ENCODE measurements at places on chromosomes 3 and 15. TPM values are rescaled to one million over a fixed set of nuclear protein-coding genes. Genes with fewer than 3 reads are reported as not detected.

MED12L gene
- total RNA-seq, result 1.7 TPM

WDR93 gene
- total RNA-seq, result not detected

DNA sequence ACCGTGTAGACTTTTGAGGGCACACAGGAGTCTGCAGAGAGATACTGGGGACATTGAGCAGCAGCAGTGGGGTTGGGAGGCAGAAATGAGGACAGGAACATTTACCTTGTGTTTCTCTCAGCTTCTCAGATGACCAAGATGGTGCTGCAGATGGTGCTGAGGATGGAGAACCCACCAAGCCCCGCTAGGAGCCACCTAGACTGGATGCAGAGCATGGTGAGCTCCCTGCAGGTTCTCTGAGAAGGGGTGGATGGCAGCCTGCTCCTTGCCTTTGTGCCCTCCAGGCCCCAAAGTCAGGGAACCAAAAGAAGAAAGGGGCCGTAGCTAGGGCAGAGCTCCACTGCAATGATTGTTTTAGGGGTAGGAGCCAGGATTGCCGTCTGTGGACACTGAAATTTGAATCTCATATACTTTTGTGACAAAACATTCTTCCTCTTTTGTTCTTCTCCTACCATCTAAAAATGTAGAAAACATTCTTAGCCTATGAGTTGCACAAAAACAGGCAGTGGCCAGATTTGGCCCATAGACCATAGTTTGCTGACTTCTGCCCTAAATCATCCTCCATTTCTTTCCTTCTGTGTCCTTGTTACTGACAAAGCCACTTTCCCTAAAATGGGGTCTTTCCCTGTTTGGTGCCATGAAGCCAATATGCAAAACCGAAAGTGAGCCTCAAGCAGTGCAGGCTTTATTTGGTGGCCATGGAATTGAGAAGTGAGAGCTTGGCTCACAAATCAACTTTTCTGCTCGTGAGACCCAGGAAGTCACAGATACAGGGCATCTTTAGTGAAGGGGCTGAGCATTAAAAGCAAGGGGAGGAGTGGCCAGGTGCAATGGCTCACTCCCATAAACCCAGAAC is 11.9 kb upstream of the MUC20 start:
- H3K4me1 ChIP-seq, result no peaks in the 10 kb centered on the region
- no peak overlapping the region for H3K4me3 ChIP-seq
- H3K27me3 ChIP-seq, result no peaks in the 10 kb centered on the region

DNA sequence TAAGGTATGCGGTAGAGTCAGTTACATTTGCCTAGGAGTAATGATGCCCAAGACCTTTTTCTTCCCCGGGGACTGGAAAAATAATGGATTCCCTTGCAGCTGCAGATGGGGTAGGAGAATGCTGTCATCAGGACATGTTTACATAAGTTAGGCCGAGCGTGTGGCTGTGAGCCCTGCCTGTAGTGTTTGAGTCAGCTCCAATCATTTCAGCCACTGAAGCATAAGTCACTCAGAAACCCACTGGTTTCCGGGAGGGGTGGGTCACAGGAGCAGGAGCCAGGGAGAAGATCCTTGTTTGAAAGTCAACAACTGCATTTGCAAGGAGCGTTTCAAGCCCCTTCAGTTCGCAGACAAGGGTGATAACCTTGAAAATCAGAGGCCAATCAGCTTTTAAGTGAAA is 562.3 kb downstream of the MCTP2 start:
- H3K27ac ChIP-seq, result no peak overlapping the region
- no peaks in the 10 kb centered on the region for H3K4me1 ChIP-seq
- H3K27me3 ChIP-seq, result no peaks in the 10 kb centered on the region
- DNase-seq, result no peak

GRCh38 chr3:128329491-128330213 is 137.0 kb downstream of the DNAJB8 start:
- H3K36me3 ChIP-seq, result no peaks in the 10 kb centered on the region
- H3K4me1 ChIP-seq, result peaks cover 1% of the 10 kb centered on the region
- no peak overlapping the region for H3K27ac ChIP-seq
- no peak overlapping the region for H3K4me3 ChIP-seq
- H3K27me3 ChIP-seq, result no peaks in the 10 kb centered on the region

DNA sequence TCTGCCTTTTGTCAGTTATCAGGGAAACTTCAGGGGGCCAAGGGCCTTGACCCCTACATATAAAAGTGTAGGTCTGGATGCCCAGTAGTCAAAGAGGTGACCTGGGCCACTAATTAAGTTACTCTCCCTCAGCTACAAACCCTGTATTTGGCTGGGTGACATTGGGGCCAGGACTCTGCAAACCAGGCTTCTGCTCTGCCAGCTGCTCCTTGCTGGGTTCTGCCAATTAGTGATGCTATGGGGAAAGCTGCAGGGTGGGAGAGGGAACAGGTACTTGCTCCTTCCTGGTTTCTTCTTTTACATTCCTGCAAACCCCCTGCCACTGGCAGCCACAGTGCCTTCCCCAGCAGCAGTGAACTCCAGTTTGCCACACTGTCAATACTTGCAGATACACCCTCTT is 179.2 kb downstream of the CADPS start:
- no peak overlapping the region for H3K4me3 ChIP-seq
- H3K36me3 ChIP-seq, result no peaks in the 10 kb centered on the region
- no peak overlapping the region for H3K27ac ChIP-seq
- no peaks in the 10 kb centered on the region for H3K27me3 ChIP-seq

- DNase-seq, result no peak
- no peaks in the 10 kb centered on the region for H3K36me3 ChIP-seq
- peak overlapping the region; percentile 90 for H3K27ac ChIP-seq
- H3K4me3 ChIP-seq, result peak overlapping the region; percentile 96
- peaks cover 29% of the 10 kb centered on the region for H3K4me1 ChIP-seq
- no peaks in the 10 kb centered on the region for H3K27me3 ChIP-seq
These were observed 605 bp downstream of the DCUN1D1 start for GRCh38 chr3:182979674-182980191.

GRCh38 chr3:120102232-120102631 is 8.0 kb upstream of the GSK3B start:
- H3K27me3 ChIP-seq, result no peaks in the 10 kb centered on the region
- H3K4me1 ChIP-seq, result peaks cover 14% of the 10 kb centered on the region
- H3K36me3 ChIP-seq, result no peaks in the 10 kb centered on the region

- no peaks in the 10 kb centered on the region for H3K4me1 ChIP-seq
- no peak for DNase-seq
- no peaks in the 10 kb centered on the region for H3K36me3 ChIP-seq
- no peak overlapping the region for H3K27ac ChIP-seq
These were observed 70.7 kb downstream of the DCLK3 start for GRCh38 chr3:36693670-36694069.

JMJD7 gene
- total RNA-seq, result 26.3 TPM

DNA sequence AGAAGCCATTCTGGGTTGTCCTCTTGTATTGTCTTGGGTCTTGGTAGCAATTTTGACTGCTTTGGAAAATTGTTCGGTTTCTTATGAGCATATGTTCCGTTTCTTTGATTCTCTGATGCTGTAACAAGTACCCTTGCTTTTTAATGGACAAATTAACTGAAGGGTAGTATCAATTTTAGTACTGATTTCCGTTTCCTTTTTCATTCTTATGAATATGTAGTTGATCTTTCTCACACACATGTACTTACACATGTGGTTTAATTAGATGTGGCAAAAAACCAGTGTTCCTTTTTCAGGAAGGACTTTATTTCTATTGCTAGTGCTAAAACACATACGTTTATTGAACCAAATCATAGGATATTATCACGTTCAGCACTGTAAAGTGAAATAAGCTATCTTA is 119.1 kb downstream of the TCF12 start:
- H3K27ac ChIP-seq, result no peak overlapping the region
- H3K27me3 ChIP-seq, result no peaks in the 10 kb centered on the region
- no peak overlapping the region for H3K4me3 ChIP-seq
- H3K4me1 ChIP-seq, result peaks cover 29% of the 10 kb centered on the region
- no peaks in the 10 kb centered on the region for H3K36me3 ChIP-seq

RARB gene
- total RNA-seq, result 15.0 TPM

- H3K4me1 ChIP-seq, result no peaks in the 10 kb centered on the region
- DNase-seq, result no peak
- no peak overlapping the region for H3K4me3 ChIP-seq
- no peak overlapping the region for H3K27ac ChIP-seq
These were observed 516.1 kb upstream of the GOLIM4 start for GRCh38 chr3:168611826-168612225.

- DNase-seq, result no peak
- no peak overlapping the region for H3K4me3 ChIP-seq
- H3K36me3 ChIP-seq, result no peaks in the 10 kb centered on the region
- H3K27me3 ChIP-seq, result no peaks in the 10 kb centered on the region
These were observed 32.1 kb downstream of the MGLL start for GRCh38 chr3:127789990-127790881.

GRCh38 chr3:36197151-36197550 is 183.2 kb upstream of the STAC start:
- H3K27ac ChIP-seq, result no peak overlapping the region
- no peaks in the 10 kb centered on the region for H3K4me1 ChIP-seq
- H3K4me3 ChIP-seq, result no peak overlapping the region
- H3K36me3 ChIP-seq, result no peaks in the 10 kb centered on the region

FANCD2 gene
- 4.4 TPM for total RNA-seq

DNA sequence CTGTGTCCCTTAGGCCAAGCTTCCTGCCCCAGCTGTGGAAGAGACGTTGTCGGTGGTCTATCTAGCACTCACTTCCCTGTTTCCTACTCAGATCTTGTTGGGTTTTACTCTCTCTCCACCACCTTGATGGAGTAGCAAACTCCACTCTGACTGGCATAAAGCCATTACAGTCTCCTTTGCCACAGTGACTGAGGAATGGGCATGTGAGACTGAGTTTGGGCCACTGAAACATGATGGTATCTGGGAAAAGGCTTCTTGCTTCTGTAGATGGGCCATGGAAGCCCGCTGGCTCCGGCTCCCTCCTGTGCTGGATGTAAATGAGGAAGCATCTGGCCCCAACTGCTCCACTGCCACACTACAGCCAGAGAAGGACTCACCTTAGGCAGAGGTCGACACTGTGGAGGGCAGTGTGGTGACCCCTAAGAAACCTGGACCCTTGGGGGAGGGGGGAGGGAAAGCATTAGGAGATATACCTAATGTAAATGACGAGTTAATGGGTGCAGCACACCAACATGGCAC is 9.4 kb upstream of the CAMK1 start:
- no peaks in the 10 kb centered on the region for H3K27me3 ChIP-seq
- no peaks in the 10 kb centered on the region for H3K4me1 ChIP-seq
- H3K27ac ChIP-seq, result no peak overlapping the region
- H3K4me3 ChIP-seq, result no peak overlapping the region
- H3K36me3 ChIP-seq, result peaks cover 2% of the 10 kb centered on the region

DNA sequence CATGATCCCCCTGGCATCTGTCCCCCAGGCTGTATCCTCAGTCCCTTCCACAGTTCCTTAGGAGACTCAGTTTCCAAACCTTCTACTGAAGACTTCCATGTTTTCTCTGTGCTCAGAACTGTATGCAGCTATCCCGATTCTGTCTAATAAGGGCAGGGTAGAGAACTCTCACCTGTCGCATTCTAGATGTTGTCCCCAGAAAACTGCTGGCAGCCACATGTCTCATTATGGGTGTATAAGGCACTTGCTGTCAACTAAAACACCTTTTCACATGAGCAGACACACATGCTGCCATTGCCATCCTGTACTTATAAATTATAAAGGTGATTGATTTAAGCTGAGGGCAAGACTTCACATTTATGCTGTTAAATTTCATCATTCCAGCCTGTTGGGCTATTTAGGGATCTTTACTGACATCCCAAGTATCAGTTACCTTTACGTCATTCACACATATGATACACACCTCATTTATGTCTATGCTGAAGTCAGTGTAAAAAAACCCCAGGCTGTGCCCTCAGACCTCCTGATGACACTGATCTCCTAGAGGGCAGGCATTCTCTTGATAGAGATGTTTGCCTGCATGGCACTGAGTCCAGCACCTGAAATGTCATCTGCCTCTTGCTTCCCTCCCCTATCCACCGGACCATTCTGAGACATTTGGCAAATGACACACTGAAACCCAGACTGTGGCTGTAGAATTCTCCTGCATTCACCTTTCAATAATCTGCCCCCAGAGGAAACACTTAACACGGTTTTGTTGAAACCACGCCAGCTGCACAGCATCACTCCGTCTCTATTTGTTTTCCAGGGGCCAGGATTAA is 35.8 kb downstream of the BTD start:
- no peak for DNase-seq
- peak overlapping the region; percentile 88 for H3K27ac ChIP-seq

DNA sequence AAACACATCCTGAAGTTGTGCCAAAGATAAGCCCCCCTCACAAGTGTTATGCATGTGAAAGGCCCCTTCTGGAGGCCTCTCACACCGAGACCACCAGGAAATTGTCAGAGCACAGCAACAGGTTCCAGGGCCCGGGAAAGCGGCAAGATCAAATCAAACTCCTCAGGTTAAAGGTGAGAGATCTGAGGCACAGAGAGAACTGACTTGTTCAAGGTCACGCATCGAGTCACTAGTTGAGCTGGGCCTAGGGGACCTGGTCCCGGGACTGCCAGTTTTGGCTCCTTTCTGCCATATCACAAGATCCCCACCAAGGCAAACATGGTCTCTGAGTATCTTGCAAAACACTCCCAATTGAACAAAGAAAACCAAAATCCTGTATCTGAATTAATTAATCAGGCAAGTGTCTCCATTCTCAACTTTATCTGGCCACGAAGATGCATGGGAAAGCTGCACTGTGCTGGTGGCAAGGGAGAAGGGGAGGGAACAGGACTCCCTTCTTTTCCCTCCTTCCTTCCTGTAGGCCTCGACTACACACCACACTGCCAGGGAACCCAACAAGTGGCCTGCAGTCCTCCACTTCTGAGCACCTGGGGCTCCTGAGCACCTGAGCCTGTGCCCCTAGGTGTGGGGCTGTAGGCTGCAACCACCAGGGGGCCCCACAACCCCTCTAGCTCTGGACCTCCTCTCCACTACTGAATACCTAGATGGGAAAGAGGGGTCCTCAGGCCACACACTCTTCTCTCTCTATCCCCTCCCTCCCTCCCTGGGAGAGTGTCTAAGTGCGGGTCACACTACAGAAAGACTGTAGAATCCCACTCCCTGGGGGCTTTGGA is 37.3 kb downstream of the ANP32A start:
- H3K27me3 ChIP-seq, result no peaks in the 10 kb centered on the region
- H3K4me1 ChIP-seq, result peaks cover 16% of the 10 kb centered on the region
- no peak overlapping the region for H3K27ac ChIP-seq

DNA sequence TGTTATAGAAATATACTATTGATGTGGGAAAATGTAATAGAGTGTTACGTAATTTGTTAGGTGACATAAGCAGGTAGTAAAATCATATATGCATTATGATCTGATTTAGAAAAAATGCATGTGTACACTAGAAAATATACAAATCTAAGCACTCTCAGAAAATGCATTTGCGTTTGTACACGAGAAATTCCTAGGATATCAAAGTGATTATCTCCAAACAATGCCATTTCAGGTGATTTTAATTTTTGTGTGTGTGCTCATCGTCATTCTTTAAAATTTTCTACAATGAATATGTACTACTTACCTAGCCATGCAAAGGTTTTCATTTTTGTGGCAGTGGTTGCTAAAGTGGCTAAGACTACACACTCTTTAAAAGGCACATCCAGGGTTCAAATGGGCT is 140.8 kb upstream of the RAD18 start:
- H3K27me3 ChIP-seq, result no peaks in the 10 kb centered on the region
- DNase-seq, result no peak
- H3K4me3 ChIP-seq, result no peak overlapping the region
- no peaks in the 10 kb centered on the region for H3K36me3 ChIP-seq
- no peaks in the 10 kb centered on the region for H3K4me1 ChIP-seq

DNA sequence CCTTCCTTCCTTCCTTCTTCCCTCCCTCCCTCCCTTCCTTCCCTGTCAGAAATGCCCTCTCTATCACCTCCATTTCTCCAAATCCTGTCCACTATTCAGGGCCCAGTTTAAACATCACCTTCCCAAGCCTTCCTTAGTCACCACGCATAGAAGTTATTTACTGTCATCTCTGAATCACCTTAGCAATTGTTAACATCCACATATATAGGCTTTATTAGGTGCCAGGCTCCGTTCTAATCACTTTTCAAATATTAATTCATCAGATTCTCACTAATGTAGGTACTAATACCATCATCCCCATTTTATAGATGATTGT is 1.1 kb upstream of the MAGEF1 start:
- H3K4me3 ChIP-seq, result no peak overlapping the region
- no peaks in the 10 kb centered on the region for H3K27me3 ChIP-seq
- DNase-seq, result no peak
- H3K27ac ChIP-seq, result no peak overlapping the region

Data from vagina (tissue), 2 donors.